ENCODE measurements at places on chromosomes 12 and 14. TPM values are rescaled to one million over a fixed set of nuclear protein-coding genes. Genes with fewer than 3 reads are reported as not detected.

DNA sequence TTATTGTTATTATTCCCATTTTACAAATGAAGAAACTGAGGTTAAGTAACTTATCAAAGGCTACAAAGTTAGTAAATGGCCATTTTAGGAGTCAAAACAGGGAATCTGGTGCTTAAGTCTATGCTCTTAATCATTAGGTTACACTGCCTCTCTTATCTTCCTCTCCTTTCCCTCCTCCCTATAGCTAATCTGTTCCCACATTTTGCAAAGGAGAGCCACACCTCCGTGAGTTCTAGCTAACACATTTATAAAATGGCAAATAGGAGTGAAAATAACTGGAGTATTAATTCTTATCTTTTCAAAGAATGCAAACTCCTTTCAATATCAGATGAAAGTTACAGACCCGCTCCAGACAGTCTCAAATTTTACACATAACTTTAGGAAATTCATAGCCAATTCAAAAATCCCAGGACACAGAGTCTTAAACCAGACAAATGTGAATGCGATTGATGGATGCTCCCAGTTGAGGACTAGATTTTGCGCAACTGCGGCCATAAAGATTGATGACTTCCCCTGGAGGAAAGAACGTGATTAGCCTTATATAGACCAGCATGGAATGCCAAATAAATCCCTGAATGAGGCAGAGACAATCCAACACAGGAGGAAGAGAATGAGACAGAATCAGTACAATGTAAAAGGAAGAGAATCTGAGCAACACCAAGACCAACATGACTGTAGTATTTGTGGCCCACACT, 225.0 kb upstream of the ARID2 start:
- no peak overlapping the region for H3K27ac ChIP-seq
- DNase-seq: no peak
- no peak overlapping the region for H3K4me3 ChIP-seq
- no peaks in the 10 kb centered on the region for H3K36me3 ChIP-seq
- no peaks in the 10 kb centered on the region for H3K27me3 ChIP-seq
- H3K4me1 ChIP-seq: peaks cover 3% of the 10 kb centered on the region

The TSFM gene
- total RNA-seq: 26.9 TPM

DNA sequence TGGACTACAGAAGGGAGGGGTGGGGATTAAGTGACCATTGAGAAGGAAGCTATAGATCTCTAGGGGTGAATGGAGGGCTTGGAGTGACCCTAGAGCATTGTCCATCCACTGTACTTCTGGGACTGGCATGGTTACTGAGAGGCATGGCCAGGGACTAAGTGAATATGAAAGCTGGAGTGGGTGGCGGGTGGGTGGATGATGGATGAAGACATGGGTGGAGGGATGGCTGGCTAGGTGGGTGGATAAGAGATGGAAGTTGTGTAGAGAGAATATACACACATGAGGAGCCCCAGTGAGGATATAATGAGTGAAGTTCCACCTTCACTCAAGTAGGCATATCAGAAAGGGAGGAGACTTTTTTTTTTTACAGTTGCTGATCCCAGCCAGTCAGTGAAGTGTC, 65.5 kb upstream of the NRXN3 start:
- DNase-seq: no peak
- no peaks in the 10 kb centered on the region for H3K27me3 ChIP-seq

The RTL1 gene
- total RNA-seq: 1.2 TPM

DNA sequence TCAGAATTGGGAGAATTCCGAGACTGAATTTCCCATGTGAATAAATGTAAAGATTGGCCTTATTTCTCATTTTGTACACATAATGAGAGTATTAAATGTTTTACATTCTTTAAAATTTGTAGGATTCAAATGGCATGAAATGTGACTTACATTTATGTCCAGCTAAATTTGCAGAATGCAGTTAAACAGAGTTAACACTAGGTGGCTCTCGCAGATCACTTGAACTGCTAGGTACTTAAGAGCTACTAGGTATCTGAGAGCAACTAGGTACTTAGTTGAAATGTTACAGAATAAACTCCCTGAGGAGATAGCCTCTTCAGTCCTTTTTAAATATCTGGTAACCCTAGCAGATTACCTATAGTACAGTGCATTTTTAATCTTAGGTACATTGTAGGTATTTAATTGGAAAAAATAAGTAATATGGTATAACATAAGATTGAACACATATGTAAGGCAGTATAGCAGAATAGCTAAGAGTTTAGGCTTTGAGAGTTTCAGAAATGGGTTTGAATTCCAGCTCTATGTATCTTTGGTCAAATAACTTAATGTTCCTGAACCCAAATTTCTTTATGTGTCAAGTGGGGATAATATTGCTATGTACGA, 73.8 kb downstream of the KIAA0586 start:
- no peak for DNase-seq
- H3K4me1 ChIP-seq: no peaks in the 10 kb centered on the region
- no peak overlapping the region for H3K27ac ChIP-seq
- no peaks in the 10 kb centered on the region for H3K36me3 ChIP-seq

The TPPP2 gene
- 94.3 TPM for total RNA-seq

- no peaks in the 10 kb centered on the region for H3K4me1 ChIP-seq
- no peaks in the 10 kb centered on the region for H3K27me3 ChIP-seq
- H3K27ac ChIP-seq: no peak overlapping the region
- H3K4me3 ChIP-seq: no peak overlapping the region
- no peaks in the 10 kb centered on the region for H3K36me3 ChIP-seq
Observed at GRCh38 chr12:98533723-98534251, 18.4 kb downstream of the TMPO start.

- H3K27me3 ChIP-seq: no peaks in the 10 kb centered on the region
- peaks cover 40% of the 10 kb centered on the region for H3K4me1 ChIP-seq
- H3K36me3 ChIP-seq: no peaks in the 10 kb centered on the region
- peak overlapping the region; percentile 57 for H3K4me3 ChIP-seq
Observed at GRCh38 chr14:102316743-102317563, 2.6 kb upstream of the ZNF839 start.

DNA sequence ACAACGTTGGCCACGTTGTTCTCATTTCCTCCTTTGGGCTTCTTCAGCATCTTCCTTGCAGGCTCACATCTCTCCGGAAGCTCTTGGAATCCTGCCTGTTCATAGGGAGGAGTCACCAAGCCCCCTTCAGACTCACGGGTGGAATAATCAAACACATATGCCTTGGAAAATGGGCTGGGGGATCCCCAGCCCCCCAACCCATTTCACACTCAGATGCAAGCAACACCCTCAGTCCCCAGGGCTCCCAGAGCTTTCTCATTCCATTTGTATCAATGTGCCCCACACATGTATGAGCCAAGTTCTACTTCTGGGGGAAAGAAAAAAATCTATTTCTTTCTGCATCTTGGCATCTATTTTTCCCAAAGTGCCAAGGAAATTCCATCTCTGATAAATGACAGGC, 33.1 kb downstream of the WSCD2 start:
- no peak overlapping the region for H3K4me3 ChIP-seq
- H3K36me3 ChIP-seq: no peaks in the 10 kb centered on the region
- H3K4me1 ChIP-seq: peaks cover 9% of the 10 kb centered on the region
- H3K27me3 ChIP-seq: no peaks in the 10 kb centered on the region

- H3K4me3 ChIP-seq: no peak overlapping the region
- H3K27ac ChIP-seq: no peak overlapping the region
- no peaks in the 10 kb centered on the region for H3K36me3 ChIP-seq
- no peaks in the 10 kb centered on the region for H3K27me3 ChIP-seq
- DNase-seq: peak; percentile 77
Observed at GRCh38 chr12:3684449-3685051, 68.4 kb downstream of the CRACR2A start.

DNA sequence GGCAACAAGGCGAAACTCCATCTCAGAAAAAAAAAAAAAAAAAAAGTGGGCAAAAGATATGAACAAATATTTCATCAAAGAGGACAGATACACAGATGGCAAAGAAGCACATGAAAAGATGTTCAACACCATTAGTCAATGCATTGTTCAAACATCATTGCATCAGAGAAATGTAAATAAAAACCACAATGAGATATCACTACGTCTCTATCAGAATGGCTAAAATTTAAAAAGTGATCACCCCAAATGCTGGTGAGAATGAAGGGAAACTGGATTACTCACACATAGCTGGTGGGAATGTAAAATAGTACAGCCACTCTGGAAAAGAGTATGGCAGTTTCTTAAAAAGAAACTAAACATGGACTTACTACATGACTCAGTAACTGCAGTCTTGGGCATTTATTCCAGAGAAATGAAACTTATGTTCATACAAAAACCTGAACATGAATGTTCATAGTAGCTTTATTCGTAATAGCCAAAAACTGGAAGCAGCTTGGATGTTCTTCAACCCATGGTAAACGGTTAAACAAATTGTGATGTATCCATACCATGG, 3.6 kb downstream of the L2HGDH start:
- H3K27ac ChIP-seq: no peak overlapping the region
- H3K4me1 ChIP-seq: peaks cover 7% of the 10 kb centered on the region
- no peak for DNase-seq
- H3K27me3 ChIP-seq: no peaks in the 10 kb centered on the region

DNA sequence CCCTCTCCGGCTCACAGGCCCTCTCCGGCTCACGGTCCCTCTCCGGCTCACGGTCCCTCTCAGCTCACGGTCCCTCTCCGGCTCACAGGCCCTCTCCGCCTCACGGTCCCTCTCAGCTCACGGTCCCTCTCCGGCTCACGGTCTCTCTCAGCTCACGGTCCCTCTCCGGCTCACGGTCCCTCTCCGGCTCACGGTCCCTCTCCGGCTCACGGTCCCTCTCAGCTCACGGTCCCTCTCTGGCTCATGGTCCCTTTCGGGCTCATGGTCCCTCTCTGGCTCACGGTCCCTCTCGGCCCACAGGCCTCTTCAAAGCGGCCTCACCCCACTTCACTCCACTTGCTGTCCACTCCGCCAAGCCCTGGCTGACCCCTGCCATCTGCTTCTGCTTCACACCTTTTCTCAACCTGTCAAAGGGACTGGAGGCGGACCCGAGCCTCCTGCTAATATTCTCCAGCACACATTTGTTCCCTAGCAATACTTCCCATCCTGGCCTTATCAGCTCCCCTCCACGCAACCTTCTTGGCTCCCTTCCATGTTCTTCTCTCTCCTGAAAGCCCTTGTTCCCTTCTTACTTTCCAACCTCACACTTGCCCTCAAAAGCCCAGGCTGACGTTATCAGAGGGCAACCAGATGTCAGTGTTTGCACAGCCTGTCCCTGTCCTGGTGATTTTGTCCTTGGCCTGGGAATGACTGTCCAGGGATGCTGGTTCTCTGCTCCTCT, 176.7 kb downstream of the CALM1 start:
- DNase-seq: peak; percentile 71
- peaks cover 24% of the 10 kb centered on the region for H3K4me1 ChIP-seq
- no peak overlapping the region for H3K4me3 ChIP-seq
- peak overlapping the region; percentile 43 for H3K27ac ChIP-seq
- H3K27me3 ChIP-seq: no peaks in the 10 kb centered on the region

DNA sequence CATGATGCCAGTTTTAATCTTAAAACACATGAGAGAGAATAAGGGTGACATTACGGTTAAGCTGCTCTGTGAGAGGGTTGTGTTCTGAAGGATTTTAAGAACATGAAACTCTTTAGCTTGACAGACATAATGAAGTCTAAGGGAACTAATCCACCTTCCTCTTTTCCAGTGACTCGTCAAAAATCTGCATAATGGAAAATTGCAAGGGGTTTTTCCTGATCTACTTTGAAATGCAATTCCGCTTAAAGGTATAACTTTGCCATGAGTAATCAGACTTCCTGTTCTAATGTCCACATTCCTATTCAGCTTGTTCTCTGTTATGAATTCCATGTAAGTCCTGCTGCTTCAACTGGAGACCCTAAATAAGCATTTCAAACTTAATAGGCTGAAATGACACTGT, at the start of gene ZNF705A:
Gene ZNF705A (plus strand): TSS at position 171 of the 400 bp plus-strand sequence. CDS start 15,611 bp downstream, outside the sequence.
- no peaks in the 10 kb centered on the region for H3K36me3 ChIP-seq
- no peak within 1 kb of the TSS for H3K27ac ChIP-seq
- DNase-seq: no peak
- no peaks in the 10 kb centered on the region for H3K27me3 ChIP-seq

The LMNTD1 gene
- 10.8 TPM for total RNA-seq

The PLEKHG7 gene
- total RNA-seq: 0.31 TPM

GRCh38 chr12:116777245-116777644, 39.1 kb downstream of the RNFT2 start:
- H3K27ac ChIP-seq: no peak overlapping the region
- no peak overlapping the region for H3K4me3 ChIP-seq
- no peak for DNase-seq

The ATP2B1 gene
- 98.7 TPM for total RNA-seq

GRCh38 chr14:69617796-69618195, 6.4 kb downstream of the SUSD6 start:
- DNase-seq: no peak
- peaks cover 44% of the 10 kb centered on the region for H3K4me1 ChIP-seq
- no peak overlapping the region for H3K27ac ChIP-seq
- H3K27me3 ChIP-seq: no peaks in the 10 kb centered on the region

DNA sequence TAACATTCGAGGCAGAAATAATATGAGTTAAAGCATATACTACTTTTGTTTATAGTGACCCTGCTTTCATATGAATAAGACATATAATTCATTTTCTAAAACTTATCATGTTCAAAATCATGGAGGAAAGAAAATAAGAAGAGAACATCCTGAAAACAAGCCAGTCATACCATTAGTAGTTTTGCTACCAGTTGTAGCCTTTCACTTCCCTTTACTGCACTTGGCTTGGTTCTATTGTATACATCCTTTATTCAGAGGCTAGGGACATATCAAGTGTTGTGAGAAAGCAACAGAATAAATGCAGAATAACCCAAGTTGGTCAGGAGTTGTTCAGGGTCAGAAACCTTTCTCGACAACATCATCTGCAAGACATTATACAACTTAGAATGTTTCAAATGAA, 598.7 kb downstream of the SOX5 start:
- no peaks in the 10 kb centered on the region for H3K4me1 ChIP-seq
- DNase-seq: no peak
- no peak overlapping the region for H3K27ac ChIP-seq
- H3K27me3 ChIP-seq: no peaks in the 10 kb centered on the region

GRCh38 chr14:90509403-90509802, 112.6 kb downstream of the CALM1 start:
- DNase-seq: no peak
- H3K4me1 ChIP-seq: peaks cover 9% of the 10 kb centered on the region
- no peaks in the 10 kb centered on the region for H3K36me3 ChIP-seq
- H3K27ac ChIP-seq: no peak overlapping the region

The STK38L gene
- 43.1 TPM for total RNA-seq
